ENCODE measurements at places on chromosomes 12 and 14. TPM values are rescaled to one million over a fixed set of nuclear protein-coding genes. Genes with fewer than 3 reads are reported as not detected.

The PLD4 gene
- 0.05 TPM for total RNA-seq

The SNRPF gene
- total RNA-seq: 12.7 TPM

The FGF6 gene
- total RNA-seq: not detected

The DCN gene
- total RNA-seq: 748 TPM

The GPR84 gene
- total RNA-seq: not detected

DNA sequence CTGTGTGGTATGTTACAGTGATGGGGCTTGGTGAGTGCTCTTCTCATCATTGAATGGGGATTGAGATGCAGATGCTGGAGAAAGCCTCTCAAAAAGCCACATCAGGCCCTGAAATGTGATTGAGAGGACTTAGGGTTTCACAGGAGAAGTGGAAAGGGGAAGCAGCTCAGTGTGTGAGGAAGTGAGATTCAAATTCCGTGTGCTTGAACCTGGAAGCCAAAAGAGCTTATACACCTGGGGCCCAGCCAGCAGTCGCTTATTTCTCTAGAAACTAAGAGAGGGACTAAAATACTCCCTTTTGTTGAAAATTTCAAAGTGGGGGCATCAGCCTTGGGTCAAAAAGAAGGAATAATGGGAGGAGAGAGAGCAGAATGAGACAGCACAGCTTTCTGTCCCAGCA is 39.1 kb upstream of the GZMB start:
- no peak for DNase-seq

DNA sequence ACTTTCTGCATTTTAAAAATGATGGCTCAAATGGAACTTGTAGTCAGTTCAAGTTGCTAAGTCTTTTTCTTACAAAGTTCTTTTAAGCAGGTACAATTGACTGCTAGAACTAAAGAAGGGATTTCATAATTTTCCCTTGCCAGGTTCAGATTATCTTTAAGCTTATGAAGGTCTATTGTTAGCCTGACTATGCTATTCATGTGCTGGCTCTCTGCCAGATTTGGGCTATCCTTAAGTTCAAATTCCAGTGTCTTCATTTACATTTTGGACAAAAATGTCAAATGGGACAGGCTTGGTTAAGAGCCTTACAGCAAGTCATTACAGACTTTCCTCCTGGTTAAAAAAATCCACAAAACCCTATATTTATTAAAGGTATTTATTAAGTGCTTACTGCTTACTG is 42.3 kb downstream of the INSM2 start:
- no peak for DNase-seq

DNA sequence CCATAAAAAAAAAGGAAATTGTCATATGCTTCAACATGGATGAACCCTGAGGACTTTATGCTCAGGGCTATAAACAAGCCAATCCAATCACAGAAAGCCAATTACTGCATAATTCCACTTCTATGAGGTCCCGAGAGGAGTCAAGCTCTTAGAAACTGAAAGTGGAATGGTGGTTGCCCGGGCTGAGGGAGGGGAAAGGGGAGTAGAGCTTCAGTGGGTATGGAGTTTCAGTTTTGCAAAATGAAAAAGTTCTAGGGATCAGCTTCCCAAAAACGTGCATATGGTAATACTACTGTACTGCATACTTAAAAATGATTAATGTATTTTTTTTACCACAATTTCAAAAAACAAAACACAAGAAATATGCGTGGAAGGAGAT is 52.0 kb downstream of the RNF34 start:
- no peak for DNase-seq

GRCh38 chr14:61632807-61633206 is 62.5 kb upstream of the HIF1A start:
- DNase-seq: no peak

- peak; percentile 25 for DNase-seq
Observed at GRCh38 chr12:13293096-13293495, 96.6 kb downstream of the EMP1 start.

Data from renal cortical epithelial cell (primary cell).